Small intestine (tissue), 16 donors: ENCODE measurements at places on chromosomes 16 and 17.

DNA sequence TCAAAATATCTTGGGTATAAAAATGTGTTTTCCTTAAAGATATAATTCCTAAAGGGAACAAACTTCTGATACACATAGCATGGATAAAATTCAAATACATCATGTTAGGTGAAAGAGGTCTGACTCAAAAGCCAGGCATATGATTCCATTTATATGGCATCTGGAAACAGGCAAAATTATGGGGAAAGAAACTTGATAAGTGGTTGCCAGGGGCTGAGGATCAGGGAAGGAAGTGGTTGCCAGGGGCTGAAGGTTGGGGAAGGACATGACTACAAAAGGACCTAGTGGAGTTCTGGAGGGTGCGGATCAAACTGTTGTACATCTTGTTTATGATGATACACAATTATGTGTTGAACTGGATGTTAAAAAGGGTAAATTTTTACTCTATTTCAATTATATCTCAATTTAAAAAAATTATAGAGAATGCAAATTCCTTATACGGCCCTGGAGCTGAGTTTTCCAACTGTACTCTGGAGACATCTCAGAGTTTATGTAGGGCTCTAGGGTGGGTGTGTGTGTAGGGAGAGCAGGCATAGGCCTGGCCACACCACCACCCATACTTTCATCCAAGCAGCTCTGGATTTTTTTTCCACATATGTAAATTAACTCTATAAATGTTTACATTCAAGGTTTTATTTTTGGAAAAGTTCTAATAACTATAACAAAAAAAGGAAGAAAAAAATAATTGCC is 55.0 kb downstream of the AMFR start:
- no peak for DNase-seq

GRCh38 chr17:59028328-59028727 is 78.4 kb downstream of the TRIM37 start:
- DNase-seq, result no peak

DNA sequence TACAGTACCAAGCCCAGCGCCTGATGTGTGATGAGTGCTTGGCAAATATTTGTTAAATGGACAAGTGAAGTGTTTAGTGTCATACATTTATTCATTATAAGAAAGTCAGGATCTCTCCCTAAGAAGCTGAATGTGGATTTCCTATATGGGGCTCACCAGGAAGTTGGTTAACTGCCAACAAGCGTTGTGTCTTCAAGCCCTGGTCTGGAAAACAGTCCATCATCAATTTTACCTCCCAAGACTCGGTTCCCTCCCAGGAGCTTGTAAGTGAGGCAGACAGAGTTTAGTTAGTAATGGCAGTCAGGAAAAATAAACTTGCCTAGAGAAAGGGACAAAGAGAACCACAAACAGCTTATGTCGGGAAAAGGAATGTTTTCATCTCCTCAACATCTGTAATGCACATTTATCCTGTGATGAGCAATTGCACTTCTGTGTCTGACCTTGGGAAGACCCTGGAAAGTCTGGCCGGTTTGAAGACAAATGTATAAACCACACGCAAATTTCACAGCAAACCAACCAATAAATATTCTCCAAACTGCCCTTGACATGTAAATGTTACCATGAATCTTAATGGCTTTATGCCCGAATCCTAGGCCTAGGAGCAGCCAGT is 28.3 kb downstream of the C16orf95 start:
- DNase-seq, result no peak

DNA sequence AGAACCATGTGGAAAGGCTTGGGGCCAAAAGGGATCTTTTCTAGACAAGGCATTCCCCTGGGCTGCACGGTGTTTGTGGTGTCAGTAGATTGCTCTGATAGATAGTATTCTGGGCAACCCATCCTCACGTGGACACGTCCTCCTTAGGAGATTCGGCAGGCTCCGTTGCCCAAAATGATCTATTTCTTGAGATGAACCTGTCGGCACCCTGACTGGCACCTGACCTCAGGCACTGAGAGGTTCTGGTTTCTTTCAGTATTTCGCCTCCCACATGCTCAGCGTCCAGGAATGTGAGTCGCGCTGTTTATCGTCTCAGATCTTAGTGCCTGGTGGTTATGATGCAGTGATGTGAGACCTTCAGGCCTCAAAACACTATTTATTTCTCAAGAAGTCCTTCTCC is 89.7 kb downstream of the MARCHF10 start:
- no peak for DNase-seq

DNA sequence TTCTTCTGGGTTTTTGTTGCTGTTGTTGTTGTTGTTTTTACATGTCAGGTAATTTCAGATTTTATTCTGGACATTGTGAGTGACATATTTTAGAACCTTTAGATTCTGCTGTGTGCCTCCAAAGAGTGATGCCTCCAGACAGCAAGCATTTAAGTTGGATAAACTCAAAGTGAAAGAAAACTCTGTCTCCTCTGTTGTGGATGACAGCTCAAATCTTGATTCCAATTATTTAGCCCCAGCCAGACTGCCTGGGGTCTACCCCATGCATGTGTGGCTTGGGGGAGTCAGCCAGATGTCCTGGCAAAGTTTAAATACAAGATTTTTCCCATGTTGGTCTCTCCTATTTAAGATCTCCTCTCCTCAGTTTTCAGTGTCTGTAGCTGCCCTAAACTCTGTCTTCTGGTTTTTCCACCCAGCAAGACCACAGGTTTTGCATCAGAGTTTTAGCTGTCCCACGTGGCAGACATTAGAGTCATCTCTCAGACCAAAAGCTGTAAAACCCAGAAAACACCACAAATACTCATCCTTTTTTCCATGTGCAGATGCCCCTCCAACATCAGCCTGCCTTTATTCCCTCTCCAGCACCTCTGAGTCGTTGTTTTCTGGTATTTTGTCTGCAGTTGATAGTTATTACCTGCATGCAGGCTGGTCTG is 19.4 kb upstream of the ZNF469 start:
- DNase-seq, result no peak

DNA sequence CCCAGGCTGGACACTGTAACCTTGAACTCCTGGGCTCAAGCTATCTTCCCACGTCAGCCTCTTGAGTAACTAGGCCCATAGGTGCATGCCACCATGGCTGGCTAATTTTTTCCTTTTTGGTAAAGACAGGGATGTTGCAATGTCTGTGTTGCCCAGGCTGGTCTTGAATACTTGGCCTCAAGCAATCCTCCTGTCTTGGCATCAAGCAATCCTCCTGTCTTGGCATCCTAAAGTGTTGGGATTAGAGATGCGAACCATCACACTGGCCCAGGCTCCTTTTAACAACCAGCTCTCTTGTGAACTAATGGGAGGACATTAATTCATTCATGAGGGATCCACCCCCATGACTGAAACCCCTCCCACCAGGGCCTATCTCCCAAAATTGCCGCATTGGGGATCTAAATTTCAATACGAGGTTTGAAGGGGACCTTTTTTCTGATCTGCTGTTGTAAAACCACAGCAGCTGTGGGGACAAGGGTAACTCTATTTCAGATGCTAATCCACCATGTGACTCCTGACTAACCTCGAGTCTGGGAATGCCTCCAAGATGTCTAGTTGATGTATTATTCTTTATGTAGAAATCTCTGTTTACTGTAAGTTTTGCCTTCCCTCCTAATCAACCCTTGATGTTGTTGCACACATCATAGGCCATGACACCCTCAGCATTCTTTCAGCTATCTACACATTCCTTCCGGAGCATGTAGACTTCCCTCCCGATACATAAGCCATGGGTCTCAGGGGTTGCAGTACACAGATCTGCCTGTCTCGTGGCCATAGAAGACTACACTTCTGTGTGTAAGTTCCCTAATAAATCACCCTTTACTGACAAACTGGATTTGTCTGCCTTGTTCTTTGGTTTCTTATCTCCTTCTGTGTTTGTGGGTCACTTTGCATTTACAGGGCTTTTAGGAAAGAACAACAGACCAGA is 37.6 kb downstream of the RNF112 start:
- no peak for DNase-seq

GRCh38 chr17:77741109-77741508 is 217.4 kb upstream of the TNRC6C start:
- peak; percentile 6 for DNase-seq

DNA sequence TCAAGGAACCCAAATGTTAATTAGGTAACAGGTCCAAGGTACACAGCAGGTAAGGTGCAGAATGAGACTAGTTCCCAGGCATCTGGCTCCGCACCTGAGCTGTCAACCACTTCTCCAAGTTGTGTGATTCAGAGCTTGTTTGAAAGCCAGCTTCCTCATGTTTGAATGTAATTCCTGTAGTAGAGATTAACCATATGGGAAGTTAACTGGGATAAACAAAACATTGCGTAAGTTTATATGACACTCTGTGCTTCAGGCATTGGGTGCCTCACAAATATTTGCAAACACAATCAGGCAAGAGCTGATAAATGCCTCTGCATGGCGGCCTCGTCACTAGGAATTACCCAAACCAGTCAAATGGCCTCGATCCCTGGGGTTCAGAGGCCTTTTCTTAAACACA is 27.9 kb upstream of the CPHXL start:
- peak; percentile 95 for DNase-seq

- DNase-seq, result no peak
Observed at GRCh38 chr16:79381603-79382042, 218.9 kb downstream of the MAF start.

DNA sequence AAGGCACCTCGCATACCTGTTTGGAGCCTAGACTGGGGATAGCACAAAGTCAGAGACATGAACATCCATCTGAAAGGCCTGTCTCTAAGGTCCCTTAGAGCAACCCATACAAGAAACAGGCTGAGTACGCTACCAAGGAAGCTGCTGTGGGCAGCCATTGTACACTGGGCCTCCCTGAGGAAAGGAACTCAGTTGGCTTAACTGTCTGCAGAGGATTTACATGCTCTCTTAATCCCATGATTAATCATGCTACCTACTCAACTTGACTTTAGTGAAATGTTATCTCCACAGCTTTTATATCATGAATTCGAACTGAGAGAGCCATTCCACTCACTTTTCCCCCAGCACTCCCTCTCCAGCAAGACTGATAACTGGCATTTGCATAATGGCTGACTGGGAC is 26.0 kb downstream of the PHLPP2 start:
- DNase-seq, result no peak

DNA sequence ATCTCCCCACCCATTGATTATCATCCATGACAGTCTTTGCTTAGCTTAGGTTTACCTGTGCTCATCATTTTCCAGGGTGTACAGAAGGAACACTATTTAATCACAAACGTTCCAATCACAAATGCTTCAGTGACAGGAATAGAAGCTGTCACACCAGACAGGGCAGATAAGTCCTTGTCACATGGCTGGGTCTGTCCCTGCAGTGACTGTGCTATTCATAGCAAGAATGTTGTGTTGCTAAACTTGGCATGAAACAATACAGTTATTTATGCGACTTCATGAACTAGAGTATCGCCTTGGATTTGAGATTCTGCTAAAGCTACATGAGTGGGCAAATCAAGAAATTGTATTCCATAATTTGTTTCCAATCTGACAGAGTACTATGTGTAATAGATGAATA is 108.4 kb downstream of the CDH13 start:
- DNase-seq, result no peak

GRCh38 chr16:17556276-17557052 is 85.7 kb upstream of the XYLT1 start:
- peak; percentile 19 for DNase-seq

DNA sequence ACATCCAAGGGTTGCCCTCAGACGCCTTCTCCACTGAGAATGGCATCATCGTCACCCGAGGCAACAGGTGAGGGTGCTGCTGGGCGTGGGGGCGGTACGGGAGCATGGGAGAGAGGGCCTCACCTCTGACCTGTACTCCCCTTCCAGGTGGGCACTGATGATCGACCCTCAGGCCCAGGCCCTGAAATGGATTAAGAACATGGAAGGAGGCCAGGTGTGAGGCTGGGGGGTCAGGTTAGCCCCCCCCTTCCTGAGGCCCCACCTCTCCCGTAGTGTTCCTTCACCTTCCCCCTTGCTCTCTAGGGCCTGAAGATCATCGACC is 16.4 kb upstream of the KDM6B start:
- no peak for DNase-seq

GRCh38 chr17:73388578-73388905 is 76.7 kb upstream of the CDC42EP4 start:
- DNase-seq, result no peak

GRCh38 chr17:32795339-32795979 is 81.5 kb downstream of the MYO1D start:
- DNase-seq, result peak; percentile 78

- DNase-seq, result peak; percentile 92
Observed at GRCh38 chr17:15348021-15348420, 6.6 kb upstream of the TEKT3 start.

DNA sequence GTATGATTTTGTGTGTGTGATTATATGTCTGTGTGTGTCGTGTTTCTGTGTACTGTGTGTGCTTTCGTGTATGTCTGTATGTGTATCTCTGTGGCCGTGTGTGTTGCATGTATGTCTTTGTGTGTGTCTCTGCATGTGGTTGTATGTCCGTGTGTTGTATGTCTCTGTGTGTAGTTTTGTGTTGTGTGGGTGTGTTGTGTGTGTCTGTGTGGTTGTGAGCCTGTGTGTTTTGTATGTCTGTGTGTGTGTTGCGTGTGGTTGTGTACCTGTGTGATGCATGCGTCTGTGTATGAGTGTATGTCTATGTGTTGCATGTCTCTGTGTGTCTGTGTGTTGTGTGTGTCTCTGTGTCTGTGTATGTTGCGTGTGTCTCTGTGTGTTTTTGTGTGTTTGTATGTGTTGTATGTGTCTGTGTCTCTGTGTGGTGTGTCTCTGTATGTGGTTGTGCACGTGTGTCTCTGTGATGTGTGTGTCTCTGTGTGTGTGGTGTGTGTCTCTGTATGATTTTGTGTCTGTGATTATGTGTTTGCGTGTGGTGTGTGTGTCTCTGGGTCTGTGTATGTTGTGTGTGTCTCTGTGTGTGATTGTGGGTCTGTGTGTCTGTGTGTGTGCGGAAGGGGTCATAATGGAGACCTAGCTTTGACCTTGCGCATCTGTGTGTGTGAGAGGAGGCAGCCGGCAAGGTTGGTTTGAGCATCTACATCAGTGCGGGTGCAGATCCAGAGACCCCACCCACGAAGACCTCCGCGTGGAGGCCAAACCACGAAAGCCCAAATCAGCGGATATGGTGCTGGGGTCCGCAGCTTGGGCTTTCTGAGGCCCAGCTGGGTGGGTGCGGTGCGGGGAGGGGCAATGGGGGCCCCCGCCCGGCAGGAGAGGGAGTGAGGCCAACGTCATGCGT is 212.6 kb upstream of the GSE1 start:
- no peak for DNase-seq

GRCh38 chr17:32927724-32928585 is at the start of gene TMEM98:
TMEM98 (plus strand) TSS chr17:32928153; CDS start chr17:32931529, 3,376 bp downstream.
- DNase-seq, result peak; percentile 49

GRCh38 chr16:3147046-3147756 is 12.4 kb downstream of the ZNF213 start:
- DNase-seq, result no peak

DNA sequence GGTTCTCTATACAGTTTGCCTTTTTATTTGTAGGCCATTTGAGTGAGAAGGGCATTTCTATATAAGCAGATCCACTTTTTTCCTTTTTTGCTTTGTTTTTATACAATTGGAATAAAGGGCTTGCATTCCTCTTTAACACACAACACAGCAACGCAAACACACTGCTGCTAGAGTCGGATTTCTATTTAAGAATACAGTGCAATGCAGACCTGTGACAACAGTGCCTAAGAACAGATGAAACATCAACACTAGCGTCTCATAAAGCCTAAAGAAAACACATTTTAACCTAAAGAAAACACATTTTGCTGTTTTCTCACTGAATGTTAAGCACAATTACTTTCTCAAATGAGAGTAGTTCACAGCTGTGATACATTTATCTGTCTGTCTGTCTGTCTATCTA is 1141.1 kb downstream of the CDH11 start:
- DNase-seq, result no peak

GRCh38 chr16:87098976-87099720 is 218.0 kb downstream of the C16orf95 start:
- DNase-seq, result no peak

- no peak for DNase-seq
Observed at GRCh38 chr17:36089888-36090836, at the start of gene CCL3. CCL3 (minus strand) TSS chr17:36090143; CDS start chr17:36090058, 85 bp downstream.
